ENCODE measurements at places on chromosomes 6 and 20.

GRCh38 chr20:24895431-24895830 is 53.6 kb upstream of the CST7 start:
- DNase-seq: no peak

DNA sequence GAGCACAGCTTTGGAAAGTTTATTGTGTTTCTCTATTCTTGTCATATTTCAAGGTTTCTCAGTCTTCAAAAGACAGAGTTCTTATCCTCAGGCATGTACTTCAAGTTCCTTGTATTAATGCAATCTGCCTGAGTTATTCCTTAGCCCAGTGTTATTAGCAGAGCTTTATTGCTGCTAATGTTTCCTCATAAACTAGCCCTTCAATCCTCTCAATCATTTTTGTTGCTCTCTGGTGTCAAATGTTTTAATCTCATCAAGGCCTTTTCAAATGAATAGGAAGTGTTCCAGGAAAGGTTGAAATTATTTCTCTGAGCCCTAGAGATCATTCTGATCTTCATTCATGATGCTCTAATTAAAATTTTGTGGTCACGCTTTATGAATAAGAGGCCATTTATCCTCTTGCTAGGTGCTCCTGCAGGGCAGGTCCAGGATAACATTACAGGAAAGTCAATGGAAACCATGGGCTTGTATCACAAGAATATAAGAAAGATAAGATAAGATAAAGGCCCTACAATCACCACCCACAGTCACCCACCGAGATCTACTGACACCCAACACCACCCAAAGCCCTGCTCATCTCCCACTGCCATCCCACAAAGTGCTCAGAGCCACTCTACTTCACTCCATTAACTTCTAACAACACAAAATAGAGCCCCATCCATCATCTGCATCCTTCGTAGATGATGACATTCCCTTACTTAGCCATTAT is 125.9 kb downstream of the COL9A1 start:
- no peak for DNase-seq

DNA sequence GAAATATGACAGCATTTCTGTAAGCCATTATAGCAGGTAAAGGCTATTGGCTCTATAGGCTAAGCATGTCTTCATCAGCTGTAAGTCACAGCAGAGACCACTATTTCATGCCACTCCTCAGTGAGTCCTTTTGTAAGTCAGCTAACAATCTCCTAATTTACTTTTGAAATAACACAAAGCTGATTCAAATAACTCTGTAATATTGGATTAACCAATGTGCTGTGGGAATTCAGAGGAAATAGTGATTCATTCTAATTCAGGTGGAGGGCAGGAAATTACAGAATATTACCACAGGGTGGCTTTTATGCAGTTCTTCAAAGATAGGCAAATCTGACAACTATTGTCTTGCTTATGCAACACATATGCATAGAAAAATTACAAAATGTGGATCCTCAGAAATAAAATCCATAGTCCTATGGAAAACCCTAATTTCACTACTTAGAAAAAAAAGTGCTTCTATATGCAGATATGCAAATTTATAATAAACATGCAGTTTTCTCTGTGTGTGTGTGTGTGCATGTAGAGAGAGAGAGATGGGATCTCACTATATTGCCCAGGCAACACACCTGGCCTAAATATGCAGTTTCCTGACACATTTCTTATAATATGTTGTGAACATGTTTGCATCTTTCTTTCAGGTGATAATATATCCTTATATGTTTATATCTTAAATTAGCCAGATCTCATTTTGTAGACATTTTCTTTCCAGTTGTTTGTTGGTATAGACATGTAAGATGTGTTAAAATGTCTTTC is 4.8 kb upstream of the SMIM28 start:
- no peak for DNase-seq

GRCh38 chr6:147040121-147040910 is 163.9 kb upstream of the STXBP5 start:
- DNase-seq: no peak

DNA sequence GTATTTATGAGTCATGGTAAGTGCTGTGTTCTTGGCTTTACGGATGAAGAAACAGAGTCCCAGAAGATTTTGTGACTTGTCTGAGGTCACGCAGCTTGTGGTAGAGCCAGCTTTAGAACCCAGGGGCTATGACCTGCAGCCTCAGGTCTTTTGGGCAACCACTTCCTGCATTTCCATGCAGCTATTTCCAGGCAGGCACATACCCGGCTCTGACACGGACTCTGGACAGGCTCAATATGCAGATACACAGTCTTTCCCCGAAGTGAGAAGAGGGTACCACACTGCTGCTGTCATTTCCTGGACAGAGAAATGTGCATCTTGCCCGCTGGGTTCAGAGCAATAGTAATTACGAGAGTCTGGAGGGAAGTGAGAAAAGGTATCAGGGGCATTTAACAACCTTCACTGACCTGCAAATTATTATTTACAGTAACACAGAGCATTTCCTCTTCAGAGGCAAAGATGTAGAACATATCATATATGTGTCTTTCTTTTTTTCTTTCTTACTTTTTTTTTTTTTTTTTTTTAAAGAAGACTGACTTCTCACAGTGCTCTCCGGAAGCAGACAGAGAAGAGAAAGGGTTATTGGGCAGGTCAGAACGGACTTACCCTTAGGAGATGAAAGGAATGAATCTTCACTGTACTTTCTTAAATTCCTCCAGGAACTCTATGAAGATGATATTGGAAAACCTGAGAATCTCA is 185.1 kb downstream of the CLIC5 start:
- no peak for DNase-seq
